ENCODE measurements at places on chromosomes 6 and 20.
A peak's percentile ranks its signal among the peaks of the same experiment; 100 is the strongest.

DNA sequence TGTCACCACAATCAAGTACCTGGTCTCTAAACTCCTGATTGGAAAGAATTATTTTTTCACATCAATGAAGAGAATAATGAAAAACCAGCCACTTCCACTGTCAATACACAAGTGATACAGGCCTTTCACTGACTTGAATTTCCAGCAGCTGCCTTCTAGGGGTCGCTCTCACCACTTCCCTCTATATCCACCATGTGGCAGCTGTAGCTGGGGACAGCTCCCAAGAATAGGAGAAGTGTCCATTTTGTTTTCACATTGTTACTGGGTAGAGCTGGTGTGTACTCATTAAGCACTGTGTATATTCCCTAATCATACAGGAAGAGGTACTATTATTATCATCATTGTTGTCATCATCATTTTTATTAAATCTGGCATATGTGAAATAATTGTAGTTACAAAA is 438.4 kb upstream of the SPTLC3 start:
- peak; percentile 57 for DNase-seq

DNA sequence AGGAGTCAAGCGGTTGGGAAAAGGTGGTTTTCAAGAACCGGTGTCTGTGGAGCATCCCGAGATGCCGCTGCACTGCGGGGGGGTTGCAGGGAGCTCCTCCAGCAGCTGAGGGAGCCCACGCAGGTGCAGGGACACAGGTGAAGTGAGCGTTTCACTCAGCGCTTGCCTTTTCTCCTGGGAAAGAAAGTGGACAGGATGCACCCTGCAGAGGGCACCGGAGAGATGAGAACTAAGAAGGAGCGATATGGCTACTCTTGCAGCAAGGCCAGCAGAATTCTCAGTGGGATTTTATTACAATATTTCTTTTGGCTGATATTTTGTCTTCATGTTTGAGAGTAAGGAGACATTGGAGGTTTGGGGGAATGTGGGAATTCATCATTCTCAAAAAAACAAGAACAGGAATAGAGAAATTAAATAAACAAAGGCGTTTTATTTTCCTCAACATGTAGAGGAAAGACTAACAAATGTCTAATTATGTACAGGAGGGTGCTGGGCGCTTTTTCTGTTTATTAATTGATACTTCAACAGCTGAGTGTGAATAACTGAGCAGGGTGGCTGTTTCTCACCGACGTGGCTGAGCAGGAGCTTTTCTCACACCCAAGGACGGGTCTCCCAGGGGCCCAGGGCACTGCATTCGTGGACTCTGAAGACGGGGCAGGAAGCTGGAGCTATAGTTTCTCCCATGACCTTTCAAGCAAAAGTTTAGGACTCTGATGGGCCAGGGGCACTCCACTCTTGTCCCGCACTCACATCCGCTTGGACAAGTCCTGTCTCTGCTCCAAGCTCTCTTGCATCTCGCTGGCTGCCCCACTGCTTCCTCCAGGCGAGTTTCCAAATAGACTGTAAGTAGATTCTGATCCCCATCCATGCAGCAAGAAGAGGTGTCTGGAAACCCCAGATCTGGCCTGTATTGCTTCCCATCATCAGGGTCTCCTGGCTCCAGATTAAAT is 176.1 kb downstream of the SMOC2 start:
- DNase-seq, result peak; percentile 46

DNA sequence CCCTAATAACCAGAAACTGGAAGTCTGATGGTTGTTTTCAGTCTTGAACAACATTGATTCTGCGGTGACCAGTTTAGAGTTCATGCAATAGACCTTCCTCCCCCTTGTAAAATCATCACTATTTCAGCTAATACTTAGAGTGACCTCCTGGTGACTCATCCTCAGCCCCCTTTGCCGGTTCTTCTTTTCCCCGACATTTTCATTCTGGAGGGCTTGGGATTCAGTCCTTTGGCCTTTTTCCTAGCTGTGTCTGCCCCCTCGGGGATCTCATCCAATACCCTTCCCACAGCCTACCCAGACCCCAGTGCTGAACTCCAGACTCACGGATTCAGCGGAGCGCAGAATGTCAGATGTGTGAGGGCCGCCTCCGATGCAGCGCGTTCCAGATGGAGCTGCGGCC is 7.5 kb upstream of the BHLHE23 start:
- no peak for DNase-seq

DNA sequence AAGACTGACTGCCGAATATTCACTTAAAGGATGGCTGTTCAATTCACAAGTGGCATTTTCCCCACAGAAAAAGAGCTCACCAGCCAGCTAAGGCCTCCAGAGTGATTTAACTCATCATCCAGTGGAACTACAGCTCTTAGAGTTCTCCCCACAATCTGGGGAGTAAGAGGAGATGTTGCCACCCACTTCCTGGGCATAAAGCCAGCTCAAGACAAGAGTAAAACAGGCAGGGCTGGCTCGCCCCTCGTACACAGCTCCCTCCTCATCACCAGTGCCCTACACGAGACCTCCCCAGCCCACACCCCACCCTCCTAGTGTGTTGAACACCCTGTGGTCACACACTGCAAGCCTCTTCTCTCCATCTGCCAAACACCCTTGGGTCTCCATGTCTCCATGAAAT is 47.2 kb upstream of the IPCEF1 start:
- DNase-seq, result peak; percentile 27

DNA sequence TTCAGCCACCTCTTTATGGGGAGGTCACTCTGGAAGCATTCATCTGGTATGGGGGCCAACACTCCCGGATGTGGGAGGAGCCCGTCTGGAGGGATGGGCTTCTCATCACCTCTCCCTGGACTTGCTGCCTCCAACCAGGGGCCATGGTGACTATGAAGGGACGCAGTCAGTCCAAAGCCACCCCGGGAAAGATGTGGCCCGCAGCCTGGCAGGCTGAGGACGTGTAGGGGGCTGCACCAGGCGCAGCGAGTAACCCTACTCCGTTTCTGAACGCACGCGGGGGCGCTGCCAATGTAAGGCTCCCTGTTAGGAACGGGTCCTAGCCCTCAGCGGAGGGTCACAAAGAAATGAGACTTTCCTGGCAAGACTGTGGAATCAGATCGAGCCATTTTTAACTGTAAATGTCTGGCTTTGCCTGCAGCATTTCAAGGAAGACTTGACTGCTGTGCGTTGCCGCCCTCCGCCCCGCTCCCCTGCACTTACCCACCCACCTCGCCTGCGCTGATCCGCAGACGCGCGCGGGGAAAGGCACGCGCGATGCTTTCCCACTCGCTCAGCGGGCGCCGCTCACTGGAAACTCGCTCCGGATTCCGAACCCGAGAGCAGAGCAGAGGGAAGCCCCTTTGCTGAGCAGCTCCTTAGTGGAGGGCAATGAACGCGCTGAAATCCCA is 55.1 kb downstream of the IL20RA start:
- DNase-seq, result peak; percentile 25

DNA sequence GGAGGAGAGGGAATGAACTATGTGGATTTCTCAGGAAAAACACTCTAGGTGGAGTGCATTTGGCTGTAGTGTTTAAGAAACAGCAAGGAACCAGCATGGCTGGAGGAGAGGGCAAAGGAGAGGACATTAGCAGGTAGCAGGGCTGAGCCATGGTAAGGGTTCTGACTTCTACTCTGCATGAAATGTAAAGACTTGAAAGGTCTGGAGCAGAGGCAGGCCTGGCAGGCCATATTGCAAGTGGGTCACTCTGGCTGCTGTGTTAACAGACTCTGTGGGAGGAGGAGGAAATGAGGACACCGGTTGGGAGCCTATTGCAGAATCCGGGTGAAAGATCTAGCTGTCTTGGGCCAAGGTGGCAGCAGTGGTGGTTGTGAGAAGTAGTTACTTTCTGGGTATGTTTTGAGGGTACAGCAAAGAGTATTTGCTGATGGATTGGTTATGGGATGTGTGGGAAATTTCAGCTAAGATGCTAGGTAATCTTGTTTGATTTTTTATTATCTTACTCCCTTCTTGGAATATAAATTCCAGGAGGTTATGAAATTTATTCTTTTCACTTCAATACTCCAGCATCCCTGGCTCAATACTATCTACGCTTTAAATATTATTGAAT is 115.9 kb upstream of the BCLAF1 start:
- no peak for DNase-seq

- DNase-seq, result no peak
Measured at GRCh38 chr6:147874322-147874721, 365.8 kb downstream of the SAMD5 start.

DNA sequence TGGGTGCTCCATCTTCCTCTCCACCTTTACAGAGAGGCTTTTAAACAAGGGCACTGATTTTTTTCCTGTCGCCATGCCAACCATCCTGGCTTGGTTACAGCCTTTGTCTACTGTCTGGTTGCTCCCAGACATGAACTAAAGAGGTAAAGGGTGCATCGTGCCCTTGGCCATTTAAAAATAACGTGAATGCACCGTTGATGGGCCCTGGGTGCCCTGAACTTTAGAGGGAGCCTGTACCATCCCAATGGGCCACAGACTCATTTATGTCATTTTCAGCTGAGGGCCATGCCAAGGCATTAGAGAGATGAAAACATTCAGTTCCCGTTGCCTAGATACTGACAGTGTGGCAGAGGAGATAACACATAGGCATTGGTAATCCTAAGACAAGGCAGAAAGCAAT is 23.3 kb downstream of the TMC2 start:
- no peak for DNase-seq

DNA sequence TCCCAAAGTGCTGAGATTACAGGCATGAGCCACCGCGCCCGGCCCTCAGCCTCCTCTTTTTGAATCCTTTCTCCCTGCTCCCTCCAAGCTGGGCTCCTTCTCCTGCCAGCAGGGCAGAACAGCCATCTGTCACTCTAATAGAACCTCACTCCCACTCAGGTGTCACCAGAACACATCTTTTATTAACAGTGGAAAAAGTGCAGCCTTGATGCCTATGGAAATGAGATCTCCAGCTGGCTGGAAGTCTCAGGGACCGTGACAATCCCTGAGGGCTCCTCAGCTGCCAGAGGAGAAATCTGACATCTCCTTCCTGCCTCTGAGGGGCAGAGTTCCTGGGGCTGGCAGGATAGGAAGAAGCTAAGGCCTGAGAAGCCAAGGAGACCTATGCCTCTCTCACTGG is 28.0 kb downstream of the TMC2 start:
- DNase-seq, result no peak

- DNase-seq, result no peak
Measured at GRCh38 chr6:9467741-9468140, 947.1 kb downstream of the TFAP2A start.

DNA sequence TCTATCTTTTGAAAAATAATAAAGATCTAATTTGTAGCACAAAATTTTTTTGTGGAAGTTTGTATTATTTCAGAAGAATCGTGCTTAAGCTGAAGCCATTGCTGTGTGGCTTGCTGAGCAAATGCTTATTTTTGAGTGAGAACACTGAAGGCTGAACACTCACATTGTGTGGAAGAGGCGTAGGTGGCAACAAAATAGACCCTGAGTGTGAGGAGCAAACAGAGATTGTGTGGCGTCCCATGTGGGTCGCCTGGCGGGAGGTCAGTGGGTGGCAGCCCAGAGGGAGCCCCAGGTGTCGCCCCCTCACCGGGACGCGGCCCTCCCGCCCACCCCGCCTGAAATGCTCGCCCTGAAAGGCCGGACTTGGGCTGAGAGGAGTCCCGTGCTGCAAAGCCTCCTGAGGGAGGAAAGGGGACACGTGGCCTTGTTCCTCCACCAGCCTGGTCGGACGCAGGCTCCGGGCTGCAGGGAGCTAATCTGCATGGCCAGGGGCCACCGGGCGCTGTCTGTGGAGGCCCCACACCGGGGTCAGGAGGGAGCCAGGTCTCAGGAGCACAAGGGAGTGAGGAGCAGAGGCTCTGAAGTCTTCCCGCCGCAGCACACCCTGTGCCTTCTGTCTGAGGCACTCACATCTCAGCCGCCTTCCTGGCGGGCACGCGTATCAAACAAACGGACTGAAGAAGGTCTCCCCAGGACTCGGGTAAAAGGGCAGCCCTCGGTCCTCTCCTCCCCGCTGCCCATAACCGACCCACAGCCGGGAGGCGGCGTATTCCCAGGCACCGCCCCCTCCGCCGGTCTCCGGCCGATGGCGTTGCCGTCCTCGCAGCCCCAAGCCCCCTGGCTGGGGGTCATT is 15.9 kb downstream of the DDO start:
- DNase-seq, result no peak

DNA sequence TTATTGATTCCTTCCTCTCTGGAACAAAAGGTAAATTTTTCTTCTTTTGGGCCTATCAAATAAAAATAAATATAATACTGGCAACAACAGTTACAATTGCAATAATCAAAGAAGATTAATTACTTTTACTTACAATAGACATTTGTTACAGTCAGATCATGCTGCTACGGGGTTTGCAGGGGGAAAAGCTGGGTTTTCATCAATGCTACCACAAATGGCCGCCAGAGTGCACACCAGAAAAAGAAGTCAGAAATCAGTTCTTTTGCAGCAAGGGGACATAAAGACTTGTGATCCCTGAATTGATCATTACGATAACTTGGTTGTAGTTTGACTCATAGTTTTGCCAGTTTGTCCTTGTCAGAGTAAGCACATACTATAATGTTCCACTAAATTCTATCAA is 714.5 kb upstream of the EYS start:
- no peak for DNase-seq

GRCh38 chr6:80280262-80281010 is 174.0 kb downstream of the BCKDHB start:
- no peak for DNase-seq

GRCh38 chr20:62704341-62704948 is 4.2 kb upstream of the NTSR1 start:
- DNase-seq, result peak; percentile 98

DNA sequence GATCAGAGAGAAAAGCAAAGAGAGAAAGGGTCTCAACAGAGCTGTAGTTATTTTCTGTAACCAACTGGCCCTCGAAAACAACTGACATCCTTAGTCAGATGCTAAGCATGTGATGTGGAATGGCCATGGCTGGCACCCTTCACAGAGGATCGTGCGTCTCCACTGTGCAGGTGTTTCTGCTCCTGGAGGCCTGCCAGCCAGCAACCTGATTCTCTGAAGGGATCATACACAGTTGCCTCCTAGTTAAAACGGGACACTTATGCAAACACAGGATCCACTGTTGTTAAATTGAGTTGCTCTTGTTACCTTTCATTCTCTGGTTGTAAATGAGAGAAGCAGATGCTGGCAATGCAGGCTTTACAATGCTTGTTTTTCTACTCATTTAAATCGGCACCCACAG is 148.5 kb downstream of the HDGFL1 start:
- DNase-seq, result peak; percentile 98

- DNase-seq, result peak; percentile 50
Measured at GRCh38 chr20:13995841-13996240, 525 bp downstream of the MACROD2 start.

DNA sequence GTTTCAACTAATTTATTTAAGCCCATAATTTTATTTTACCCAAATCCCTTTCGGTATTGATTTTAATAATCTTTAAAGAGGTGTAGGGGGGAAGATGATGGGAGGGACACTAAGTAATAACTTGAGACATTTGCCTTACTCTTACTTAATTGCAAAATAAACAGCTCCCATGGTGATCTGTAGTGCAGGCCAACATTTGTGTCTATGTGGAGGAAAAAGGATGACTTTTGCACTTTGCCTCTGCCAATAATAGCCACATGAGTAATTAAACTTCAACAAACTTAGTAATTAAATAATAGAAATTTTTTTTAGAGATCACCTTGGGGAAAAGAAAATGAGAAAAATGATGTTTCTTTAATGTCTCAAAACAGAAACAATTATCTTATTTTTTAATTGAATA is 29.9 kb upstream of the CD2AP start:
- no peak for DNase-seq
